ENCODE measurements at places on chromosomes 2 and 18. TPM values are rescaled to one million over a fixed set of nuclear protein-coding genes. Genes with fewer than 3 reads are reported as not detected.

Gene ACVR1
- 14.5 TPM for total RNA-seq

Gene ANKRD30BL
- under 0.01 TPM for total RNA-seq

Gene RAB27B
- 33.5 TPM for total RNA-seq

Gene ADCYAP1
- not detected for total RNA-seq

Gene ALPG
- total RNA-seq = not detected

Gene GCKR
- not detected for total RNA-seq

Gene UPP2
- not detected for total RNA-seq
